ENCODE measurements at places on chromosomes 4 and X. TPM values are rescaled to one million over a fixed set of nuclear protein-coding genes. Genes with fewer than 3 reads are reported as not detected.

The PIN4 gene
- 7.1 TPM for total RNA-seq

The ART3 gene
- not detected for total RNA-seq

DNA sequence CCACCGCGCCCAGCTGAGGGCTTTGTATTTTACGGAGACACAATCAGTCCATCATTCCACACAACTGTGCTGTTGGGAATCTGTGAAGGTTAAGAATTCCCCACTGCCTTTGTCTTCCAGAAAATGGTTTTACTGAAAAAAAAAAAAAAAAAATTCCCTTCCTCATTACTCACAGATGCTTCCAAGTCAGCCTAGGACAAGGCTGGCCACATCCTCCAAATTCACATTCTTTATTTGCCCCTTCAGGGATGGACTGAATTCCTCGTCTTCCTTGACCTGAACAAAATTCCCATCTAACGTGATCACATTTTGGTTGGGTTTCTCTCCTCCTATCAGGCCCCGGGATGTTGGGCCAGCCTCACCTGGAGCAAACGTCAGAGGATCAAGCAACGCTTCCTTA, 130.3 kb downstream of the DHRSX start:
- no peak for DNase-seq

- DNase-seq = no peak
Observed at GRCh38 chr4:87913896-87914295, 61.6 kb upstream of the SPP1 start.

DNA sequence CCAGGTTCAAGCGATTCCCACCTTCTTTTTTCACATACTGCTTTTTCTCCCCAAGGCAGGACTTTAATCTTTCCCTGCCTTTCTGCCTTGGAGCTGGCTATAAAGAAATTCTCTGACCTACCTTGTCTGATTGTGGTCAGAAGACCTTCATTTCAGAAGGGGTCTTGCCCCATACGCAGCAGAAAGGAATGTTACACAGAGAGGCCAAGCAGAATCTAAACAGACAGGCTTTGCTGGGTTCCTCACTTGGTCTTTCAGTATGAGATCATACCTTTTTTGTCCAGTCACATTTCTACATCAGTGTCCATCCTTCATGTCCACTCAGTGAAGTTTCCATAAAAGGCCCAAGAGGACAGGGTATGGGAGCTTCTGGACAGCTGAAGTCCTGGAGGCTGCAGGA, 108.3 kb upstream of the RBPJ start:
- DNase-seq = no peak

The PLXNA3 gene
- total RNA-seq = 1.7 TPM

DNA sequence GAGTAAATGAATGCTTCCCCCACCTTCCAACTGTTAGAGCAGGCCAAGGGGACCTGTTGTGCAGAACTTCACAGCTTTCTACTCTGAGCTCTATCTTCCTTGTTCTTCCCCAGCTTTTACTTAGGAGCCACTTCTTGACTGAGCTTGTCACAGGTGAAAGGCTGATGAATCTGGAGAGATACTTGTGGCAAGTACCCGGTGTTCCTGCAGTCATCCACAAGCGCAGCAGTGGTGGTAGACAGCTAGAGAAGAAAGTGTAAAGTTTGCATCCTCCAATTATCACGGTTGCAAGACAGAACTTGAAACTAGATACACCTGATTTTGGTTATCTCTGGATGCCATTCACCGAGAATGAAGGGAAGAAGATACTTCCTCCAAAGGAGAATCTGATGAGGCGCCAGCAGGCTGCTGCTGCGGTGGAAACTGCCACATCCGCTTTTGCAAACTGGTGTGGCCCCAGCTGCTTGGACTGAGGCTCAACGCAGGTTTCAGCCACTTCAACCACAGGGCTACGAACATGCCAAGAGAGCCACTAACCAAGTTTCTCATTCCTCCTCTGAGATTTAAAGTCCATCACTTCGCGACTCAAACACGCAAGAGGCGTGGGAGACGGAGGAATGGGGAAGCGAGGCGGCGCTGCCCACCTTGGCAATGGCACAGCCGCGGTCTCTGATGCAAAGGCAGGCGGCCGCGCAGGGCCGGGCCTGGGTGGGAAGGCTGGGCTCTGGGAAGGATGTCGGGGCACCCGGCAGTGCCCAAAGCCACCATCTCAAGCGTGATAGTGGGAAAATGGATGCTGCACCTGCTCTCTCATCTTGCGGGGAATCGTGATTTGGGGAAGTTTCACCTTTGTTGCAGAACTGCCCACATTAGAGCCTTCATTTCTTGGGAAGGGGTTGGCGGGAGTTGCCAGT, 1.3 kb upstream of the FHIP1A start:
- no peak for DNase-seq

The ADGRG2 gene
- total RNA-seq = not detected

The ODAPH gene
- total RNA-seq = not detected

GRCh38 chr4:103402198-103402597, 204.1 kb upstream of the CENPE start:
- no peak for DNase-seq

Measured in liver (tissue), 10 donors.